ENCODE measurements at places on chromosomes 6 and 20.
A peak's percentile ranks its signal among the peaks of the same experiment; 100 is the strongest.

GRCh38 chr20:62401331-62401779, 5.7 kb downstream of the CABLES2 start:
- no peak for DNase-seq

GRCh38 chr6:61886608-61887259, 399.3 kb downstream of the KHDRBS2 start:
- DNase-seq: no peak

DNA sequence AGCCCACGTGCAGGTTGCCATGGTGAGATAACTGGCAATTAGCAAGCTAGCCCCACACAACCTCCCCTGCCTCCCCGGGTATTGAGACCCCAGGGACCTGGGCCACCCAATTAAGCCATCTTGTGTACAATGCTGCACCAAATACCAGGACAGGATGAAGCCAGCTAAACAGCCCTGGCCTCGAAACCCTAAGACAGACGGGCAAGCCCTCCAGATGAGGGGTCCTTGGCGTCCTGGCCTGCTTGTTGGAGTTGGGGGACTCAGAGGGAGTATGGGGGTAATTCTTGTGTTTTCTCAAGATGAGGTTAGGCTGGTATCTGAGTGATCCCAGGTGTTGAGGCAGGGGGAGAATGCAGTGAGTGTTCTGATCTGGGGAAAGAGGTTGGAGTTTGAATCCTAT, 8.8 kb upstream of the MAPRE1 start:
- DNase-seq: no peak

DNA sequence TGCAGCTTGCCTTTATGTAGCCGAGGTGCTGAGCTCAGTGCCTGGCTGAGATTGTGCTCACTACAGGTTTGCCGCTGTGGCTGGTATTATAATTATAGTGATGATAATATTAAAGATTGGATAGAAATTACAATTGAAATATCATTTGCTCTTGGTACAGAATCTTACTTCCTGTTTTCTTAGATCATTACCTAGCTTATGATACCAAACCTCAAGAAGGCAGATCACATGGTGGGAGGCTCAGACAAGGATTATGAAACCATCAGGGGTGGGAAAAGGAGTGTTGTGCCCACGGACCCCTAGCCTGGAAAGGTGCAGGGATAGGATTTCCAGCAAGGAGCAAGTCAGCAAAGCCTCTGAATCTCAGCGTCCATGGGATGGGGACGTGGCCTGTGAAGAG, 70.6 kb downstream of the IGF2R start:
- no peak for DNase-seq

DNA sequence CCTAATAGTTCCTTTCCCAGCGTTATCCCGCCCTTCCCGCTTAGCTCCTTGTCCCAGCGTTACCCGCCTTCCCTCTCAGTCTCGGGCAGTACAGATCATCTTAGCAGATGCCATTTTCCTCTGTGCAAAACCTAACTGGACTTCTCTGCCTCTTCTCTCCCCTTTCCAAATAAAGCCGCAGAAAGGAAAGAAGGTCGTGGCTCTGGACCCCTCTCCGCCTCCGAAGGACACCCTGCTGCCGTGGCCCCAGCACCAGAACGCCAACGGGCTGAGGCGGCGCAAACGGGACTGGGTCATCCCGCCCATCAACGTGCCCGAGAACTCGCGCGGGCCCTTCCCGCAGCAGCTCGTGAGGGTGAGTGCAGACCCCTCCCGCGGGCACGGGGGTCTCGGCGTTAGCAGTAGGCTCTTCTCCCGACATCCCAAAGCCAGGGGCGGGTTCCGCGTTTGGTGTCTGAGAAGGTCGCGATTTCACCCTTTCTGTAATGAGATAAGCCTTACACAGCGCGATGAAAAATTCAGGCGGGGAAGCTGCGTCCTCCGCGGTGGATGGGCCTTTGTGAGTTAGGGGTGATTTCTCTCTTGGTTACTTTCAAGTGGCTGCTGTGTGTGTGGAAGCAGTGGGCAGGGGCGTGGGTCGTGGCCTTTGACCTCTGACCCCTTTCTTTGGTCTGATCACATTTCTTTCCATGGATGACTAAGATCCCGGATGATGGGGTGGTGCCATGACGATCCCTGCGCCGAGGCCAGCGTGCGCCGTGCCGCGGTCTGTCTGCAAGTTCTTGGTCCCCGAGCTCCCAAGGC, 292.7 kb downstream of the TAF4 start:
- no peak for DNase-seq

GRCh38 chr6:86459978-86460377, 477.4 kb upstream of the HTR1E start:
- no peak for DNase-seq

DNA sequence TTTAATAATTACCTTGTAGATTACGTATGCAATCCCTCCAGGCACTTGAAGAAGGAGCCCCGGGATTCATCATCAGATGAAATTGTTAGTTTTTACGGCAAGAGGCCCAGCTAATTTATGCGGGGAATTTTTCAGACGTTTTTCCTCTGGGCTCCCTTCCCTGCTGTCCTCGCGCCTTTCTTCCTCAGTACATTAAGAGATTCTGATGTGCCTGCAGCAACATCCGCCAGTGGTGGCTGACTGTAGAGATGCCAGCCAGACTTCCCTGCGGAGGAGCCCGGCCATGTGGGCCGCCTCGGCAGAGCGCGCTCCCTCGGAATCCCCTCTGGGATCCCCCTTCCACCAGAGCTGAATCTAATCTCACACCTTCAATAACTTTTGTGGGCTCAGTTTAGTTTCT, 46.4 kb upstream of the POU3F2 start:
- peak; percentile 88 for DNase-seq

DNA sequence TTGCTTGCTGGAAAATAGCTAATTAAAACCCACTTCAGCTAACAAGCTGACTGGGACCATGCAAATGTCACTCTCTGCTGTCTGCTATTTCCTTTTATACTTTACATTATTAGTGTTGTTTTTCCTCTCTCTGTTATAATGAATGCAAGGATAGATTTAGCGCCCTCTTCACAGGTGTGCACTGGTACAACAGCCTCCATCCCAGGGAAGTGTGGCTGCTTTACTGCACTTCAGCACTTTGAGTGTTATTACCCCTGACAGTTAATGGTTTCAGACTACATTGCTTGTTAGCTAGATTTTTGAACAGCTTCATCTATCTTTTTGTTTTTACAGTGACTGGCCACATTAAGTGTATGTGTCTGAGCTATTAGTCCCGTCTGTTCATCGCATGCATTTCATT, 405.7 kb downstream of the RNF144B start:
- no peak for DNase-seq

Data from SK-N-MC (cell line).